Stimulated activated naive CD4-positive, alpha-beta T cell (primary cell): ENCODE measurements at places on chromosomes 1 and 21.

GRCh38 chr1:74592580-74593355 is 80.4 kb upstream of the LRRC53 start:
- no peak for DNase-seq

GRCh38 chr1:153848805-153849204 is 73.6 kb downstream of the SLC27A3 start:
- no peak for DNase-seq

DNA sequence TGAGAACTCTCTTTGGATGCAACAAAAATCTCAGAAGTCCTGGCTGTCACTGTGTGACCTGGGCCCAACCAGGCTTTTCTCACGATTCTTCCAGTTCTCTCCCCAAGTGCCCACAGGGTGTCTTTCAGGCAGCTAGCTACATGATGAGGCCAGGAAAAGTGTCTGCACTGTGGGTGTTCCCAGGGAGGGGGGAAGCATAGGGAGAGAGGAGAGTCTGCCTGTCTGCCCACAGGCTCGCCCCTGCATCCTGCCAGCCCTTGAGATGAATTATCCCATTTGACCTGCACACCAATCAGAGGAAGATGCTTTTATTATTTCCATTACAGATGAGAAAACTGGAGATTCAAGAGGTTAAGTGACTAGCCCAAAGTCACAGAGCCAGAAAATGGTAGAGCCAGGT is 27.8 kb downstream of the FOXO6 start:
- DNase-seq, result no peak

GRCh38 chr1:16903458-16903796 is 7.6 kb downstream of the RNU1-2 start:
- DNase-seq, result no peak

DNA sequence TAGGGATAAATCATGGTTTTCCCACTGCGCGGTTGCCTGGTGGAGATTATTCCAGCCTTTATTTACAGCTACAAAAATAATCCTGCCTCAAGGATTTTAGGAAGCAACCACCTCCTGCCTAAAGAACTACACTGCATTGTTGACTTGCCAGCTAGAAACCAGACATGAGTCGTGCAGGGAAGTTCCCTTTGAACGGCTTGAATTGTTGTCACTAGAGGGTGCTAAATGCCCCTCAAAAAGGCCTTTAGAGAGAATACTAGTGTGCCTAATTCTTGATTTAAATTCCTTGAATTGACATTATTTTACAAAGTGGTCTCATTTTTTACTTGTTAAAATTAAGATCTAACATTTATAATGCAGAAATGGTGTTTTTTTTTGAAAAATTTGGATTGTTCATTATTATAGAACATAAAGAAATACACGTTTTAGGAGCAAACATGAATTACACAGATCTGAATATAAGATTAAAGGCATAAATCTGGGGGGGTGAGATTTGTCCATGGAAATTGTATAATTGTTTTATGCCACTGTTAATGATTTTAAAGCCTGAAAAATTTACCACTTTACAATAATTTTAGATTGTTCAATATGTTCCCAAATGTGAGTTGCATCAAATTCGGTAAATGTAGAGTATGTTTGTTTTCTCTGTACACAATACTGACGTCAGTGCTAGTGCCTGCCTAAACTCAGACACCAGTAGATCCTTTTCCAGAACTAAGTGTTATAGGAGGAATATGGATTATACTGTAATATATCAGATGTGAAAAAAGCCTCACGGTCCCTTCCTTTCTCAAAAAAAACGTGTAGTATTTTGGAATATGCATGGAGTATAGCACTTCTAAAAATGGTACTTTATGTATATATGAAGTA is 7.6 kb upstream of the ERG start:
- DNase-seq, result peak; percentile 10

GRCh38 chr1:20361805-20362381 is 71.2 kb downstream of the VWA5B1 start:
- no peak for DNase-seq

DNA sequence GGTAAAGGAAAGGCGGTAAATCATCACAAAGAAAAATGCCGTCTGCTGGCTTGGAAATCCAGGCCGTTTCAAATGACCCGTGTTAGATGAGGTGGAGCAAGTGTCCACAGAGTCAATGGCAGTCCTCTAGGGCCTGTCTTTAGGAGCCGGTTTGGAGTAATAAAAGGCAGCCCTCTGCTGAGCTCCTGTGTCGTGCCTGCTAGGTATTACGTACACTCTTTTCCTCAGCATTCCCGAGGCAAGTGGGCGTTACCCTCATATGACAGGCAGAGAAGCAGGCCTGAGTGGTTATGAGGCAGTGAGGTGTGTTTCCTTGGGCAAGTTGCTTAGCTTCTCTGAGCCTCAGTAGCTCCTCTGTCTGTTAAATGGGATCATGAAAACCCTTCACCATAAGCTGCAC is 7.7 kb downstream of the NENF start:
- DNase-seq, result no peak

DNA sequence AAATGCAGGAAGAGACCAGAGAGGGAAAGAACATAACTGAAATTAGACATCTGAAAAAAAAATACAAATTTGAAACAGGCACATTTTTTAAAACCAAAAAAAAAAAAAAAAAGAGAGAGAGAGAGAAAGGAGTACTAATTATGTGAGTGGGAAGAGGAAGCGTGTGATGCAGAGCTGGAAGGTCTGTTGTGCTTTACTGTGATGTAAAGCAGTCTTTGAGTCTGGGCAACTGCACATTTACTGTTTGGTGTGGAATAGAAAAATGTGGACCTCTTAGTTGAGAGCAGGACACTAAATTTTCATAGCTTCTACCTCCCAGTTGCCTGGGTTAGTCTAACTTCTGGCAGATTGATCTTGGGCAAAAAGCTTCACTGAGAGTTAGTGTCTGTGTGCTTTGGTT is 16.5 kb downstream of the LHX9 start:
- no peak for DNase-seq

GRCh38 chr1:89466307-89466930 is 58.2 kb upstream of the LRRC8B start:
- no peak for DNase-seq

DNA sequence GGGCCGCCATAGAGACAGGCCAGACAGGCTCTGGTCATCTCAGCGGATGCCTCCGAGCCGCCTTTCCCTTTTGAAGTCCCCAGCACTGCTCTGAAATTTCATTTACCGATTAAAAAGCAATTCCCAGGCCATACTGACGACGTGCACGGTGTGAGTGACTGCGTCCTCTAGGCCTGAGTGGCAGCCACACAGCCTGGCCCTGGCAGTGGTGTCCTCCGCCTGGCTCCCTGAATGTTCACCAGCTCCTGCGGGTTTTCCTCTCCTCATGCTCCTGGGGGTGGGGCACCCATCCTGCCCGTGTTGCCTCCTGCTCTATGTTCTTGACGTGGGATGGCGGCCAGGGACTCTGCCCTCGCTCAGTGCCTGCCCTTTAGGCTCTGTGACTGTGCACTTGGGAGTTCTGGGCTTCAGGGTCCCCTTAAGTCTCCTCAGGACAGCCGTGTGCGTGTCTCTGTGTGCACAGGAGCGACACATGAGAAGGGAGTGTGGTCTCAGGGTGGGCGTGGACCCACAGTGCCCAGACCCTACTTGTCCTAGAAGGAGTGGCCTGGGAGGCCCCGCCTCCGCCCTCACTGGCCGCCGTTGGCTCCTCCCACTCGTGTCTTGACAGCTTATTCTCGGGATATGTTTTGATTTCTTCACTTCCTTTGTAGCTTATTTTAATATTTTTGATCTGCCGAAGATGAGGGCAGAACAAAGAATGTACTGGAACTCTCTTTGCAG is 3.6 kb downstream of the SKI start:
- peak; percentile 76 for DNase-seq

DNA sequence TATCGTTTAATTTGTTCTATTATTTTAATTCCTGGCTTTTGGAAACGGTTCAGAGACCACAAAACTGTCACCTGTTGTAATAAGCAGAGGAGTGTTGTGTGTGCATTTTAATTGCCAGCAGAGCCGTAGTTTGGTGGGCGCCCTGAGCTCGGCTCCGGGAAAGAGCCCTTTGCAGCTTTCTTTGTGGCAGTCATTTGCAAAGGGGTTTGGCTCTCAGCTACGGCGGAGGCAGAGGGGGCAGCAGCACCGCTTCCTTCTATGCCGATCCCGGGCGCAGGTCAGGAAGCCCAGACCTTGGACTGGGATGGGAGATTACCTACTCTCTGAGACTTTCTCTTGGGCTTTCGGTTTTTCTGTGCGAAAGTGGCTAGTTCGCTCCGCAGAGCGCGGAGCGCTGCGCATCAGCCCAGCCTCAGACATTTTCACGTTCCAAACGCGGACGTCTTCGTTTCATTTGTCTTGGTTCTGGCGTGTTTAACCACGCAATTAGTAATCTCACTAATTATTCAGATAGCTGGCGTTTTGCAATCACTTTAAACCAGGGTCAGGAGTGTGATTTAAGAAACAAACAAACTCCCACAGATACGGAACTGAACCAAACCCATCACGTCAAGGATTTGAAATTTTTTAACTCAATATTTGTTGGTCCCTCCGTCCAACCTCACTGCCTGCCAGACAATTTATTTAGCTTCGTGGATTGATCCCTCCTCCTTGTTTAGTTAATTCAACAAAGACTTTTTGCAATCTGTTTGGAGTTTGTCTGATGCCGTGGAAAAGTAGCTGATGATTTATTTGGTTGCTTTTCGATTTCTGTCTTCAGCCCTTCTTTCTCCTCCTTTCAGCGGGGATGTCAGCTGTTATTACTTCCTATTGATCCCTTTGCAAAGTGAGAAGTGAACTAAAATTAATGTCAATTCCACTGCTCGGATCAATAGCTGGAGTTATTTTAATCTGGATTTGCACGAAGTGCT is 3.9 kb downstream of the RNF220 start:
- no peak for DNase-seq

DNA sequence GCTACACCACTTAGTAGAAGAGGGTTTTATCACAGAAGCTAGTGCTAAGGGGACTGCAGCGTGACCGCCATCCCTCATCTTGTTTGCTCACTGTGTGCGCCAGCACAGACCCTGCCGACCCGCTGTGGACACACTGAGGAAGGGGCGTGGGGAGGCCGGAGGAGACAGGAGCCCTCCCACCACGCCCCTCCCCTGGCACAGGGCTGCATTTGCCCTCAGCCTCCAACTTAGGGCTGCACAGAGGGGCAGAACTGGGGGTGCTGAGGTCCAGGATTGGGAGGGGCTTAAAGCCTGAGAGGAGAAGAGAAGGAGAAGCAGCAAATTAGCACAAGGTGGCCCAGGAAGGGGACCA is 37.2 kb downstream of the RRP1 start:
- no peak for DNase-seq

DNA sequence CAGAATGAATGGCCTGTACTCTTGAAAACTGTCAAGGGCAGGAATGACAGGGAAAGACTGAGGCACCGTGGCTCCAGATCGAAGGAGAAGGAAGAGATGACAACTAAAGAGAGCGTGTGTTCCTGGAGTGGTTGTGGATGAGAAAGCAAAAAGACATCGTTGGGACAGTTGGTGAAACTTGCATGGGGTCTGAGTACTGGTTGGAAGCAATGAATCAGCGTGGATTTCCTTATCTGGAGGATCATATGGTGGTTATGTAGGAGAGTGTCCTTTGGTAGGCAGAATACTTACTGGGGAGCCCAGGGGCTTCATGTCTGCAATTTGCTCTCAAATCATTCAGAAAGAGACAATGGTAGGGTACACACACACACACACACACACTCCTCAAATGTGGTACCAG is 13.9 kb downstream of the LEMD1 start:
- no peak for DNase-seq

DNA sequence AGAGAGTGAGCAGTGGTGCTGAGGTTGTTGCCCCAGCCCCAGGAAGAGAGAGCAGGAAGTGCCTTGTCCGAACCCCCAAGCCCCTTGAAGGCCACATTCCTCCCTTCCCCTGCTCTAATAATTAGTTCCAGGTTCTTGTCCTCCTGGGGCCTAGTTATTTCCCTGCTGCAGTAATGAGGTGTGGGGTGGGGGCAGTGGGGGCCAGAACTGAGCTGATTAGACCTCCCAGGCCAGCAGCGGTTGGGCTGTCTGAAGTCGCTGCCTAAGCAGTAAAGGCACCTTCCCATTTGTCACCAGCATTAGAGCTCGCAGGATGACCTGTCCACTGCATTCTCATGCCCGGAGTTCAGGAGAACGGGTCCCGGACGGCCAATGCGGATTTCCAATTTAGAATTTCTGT is 186.5 kb upstream of the CSF3R start:
- no peak for DNase-seq

GRCh38 chr1:76090283-76091203 is 16.0 kb downstream of the ST6GALNAC3 start:
- no peak for DNase-seq

GRCh38 chr1:248906753-248907661 is 972 bp downstream of the PGBD2 start:
- no peak for DNase-seq

DNA sequence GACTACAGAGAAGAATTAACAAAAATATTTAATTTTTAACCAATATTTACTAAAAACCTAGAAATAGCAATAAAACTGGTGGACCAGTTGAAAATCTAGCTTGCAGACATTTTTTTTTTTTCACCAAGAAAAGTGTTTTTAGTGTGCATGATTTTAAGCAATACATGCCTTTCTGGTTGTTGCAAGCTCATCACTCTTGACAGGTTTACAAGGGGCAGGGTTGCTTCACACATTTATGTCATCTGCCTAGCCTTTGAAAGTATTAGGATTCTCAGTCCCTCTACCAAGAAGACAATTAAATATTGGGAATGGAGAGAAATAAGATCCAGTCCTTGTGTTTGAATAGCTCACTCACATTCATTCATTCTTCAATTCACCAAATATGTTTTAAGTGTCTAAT is 53.8 kb upstream of the LYPLAL1 start:
- no peak for DNase-seq

DNA sequence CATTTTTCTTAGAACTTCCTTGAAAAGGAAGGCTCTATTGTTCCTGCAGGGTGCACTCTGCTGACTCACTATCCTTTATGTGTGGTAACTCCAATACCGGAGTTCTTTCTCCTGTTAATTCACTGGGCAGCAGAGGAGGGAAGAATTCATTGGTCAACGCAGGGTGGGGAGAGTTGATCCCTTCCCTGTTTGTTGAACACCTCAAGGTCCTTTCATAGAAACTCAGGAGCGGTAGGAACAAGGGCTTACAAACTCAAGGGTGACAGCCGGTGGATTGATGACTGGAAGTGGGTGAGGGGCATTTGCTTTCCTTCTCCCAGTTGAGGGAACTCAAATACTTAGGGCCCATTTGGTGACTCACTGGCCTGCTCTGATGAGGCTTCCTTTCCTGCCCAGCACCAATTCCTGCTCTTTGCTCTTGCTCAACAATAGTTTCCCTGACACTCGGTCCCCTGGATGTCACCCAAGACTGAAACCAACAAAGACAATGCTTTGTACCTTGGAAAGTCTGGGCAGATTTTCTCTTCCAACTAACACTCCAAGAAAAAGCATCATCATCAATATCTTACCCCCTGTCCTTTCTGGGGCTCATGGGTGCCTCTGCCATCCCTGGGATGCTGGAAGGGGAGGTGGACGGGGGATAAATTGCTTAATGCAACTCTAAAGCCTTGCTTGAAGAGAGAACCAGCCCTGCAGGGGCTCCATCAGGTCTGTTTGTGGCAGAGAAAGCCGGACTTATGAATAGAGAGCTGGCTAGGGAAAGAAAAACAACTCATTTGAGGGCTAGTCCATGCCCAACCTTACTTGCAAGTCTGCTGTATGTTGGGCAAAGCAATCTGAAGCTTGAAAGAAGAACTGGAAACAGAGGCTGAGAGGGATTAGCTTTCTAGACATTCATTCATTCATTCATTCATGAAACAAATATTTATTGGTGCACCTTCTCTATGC is 9.3 kb downstream of the SLC26A9 start:
- DNase-seq, result no peak

- no peak for DNase-seq
Measured at GRCh38 chr1:21335088-21335691, 44.9 kb upstream of the ECE1 start.

GRCh38 chr1:24216276-24217074 is 29.4 kb upstream of the IFNLR1 start:
- DNase-seq, result no peak
